ENCODE measurements at places on chromosomes 3 and 15. TPM values are rescaled to one million over a fixed set of nuclear protein-coding genes. Genes with fewer than 3 reads are reported as not detected.

DNA sequence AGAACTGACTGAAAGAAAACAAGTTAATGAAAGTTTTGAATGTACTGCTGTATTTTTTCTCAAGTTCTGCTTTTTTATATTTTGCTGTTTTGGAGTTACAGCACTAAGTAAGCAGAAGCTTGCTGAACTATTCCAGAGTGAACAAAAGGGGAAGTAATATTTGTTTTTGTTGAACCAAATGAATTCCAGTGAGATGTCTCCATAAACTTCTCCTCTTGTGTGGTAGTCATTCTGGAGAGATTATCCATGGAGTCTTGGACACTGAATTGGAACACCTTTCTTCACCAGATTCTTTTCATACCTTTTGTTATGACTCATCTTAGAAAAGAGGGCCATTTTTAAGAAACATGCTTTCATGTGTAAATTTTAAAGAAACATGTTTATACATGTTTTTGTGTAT is 8.8 kb downstream of the ANKUB1 start:
- no peaks in the 10 kb centered on the region for H3K27me3 ChIP-seq
- H3K27ac ChIP-seq, result no peak overlapping the region
- no peak overlapping the region for H3K4me3 ChIP-seq
- no peaks in the 10 kb centered on the region for H3K4me1 ChIP-seq
- H3K36me3 ChIP-seq, result no peaks in the 10 kb centered on the region

DNA sequence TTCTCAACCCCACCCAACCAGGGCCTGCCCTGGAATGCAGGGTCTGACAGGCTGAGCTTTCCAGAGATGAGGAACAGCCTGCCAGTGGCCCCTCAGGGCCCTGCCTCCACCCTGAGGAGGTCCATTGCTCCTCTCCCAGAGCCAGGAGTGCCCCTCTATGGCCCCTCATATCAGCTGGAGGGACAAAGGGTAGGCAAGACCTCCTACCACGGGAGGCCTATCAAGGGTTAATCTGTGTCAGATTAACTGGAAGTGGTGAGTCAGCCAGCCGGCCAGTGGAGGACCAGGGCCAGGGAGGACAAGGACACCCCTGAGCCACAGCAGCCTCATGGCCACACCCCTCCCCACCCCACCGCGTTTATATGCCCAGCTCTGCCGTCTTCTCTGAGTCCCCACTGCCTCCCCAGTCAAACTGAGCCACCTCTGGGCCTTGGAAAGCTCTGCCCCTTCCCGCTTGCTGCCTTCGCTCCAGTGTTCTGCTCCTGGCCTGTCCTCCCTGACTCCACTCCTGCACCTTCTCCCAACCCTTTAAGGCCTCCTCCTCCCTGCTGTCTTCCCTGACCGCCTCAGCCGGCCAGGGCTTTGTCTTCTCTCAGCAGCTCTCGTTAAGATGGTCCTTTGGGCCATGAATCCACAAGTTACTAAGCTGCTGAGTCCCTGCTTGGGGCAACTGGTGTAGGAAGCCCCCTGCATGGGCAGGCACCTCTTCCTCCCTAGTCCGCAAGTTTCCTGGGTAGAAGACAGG is 6.5 kb downstream of the CCDC33 start:
- H3K27me3 ChIP-seq, result peaks cover 30% of the 10 kb centered on the region
- H3K36me3 ChIP-seq, result no peaks in the 10 kb centered on the region
- H3K4me3 ChIP-seq, result no peak overlapping the region
- H3K4me1 ChIP-seq, result peaks cover 41% of the 10 kb centered on the region
- H3K27ac ChIP-seq, result no peak overlapping the region

GRCh38 chr3:169103951-169104941 is 559.3 kb downstream of the MECOM start:
- no peak overlapping the region for H3K4me3 ChIP-seq
- DNase-seq, result no peak
- peaks cover 57% of the 10 kb centered on the region for H3K4me1 ChIP-seq
- no peak overlapping the region for H3K27ac ChIP-seq
- H3K27me3 ChIP-seq, result no peaks in the 10 kb centered on the region
- H3K36me3 ChIP-seq, result peaks cover 18% of the 10 kb centered on the region

DNA sequence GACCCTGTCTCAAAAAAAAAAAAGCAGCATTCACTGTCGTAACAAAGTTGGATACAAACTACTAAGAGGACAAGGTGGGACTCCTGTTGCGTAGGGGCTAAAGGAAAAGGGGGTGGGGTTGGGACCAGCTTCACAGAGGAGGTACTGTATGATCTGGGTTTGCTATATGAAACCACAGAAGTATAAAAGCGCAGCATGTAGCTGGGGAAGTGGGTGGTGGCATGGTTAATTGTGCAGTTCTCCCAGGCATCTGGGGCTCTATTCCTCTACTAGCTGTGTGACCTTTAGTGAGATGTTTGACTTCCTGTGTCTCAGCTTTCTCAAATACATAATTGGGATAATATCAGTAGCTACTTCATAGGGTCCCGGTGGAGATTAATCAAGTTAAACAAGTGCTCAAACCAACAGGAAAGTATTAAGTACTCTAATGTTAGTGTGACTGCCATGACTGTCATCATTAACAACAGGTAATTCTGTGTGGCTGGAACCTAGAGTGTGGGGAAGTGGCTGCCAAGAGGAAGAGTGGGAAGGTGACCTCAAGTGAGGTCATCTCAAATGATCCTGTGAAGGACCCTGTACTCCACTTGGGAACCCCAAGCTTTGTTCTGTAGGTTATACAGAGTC is 11.5 kb downstream of the PARP16 start:
- H3K4me1 ChIP-seq, result no peaks in the 10 kb centered on the region
- H3K4me3 ChIP-seq, result no peak overlapping the region
- DNase-seq, result no peak
- no peaks in the 10 kb centered on the region for H3K27me3 ChIP-seq

ROPN1 gene
- 0.55 TPM for total RNA-seq

All from stomach (tissue), 19 donors.